Type B pancreatic cell (in vitro differentiated cells): ENCODE measurements at places on chromosomes 3 and 15. TPM values are rescaled to one million over a fixed set of nuclear protein-coding genes. Genes with fewer than 3 reads are reported as not detected.

C3orf22 gene
- not detected in 2 replicates for total RNA-seq

GNB5 gene
- 12.6 and 19.9 TPM in 2 replicates for total RNA-seq

XCR1 gene
- 3.6 and 13.9 TPM in 2 replicates for total RNA-seq

ISLR gene
- 0.24 and 41.6 TPM in 2 replicates for total RNA-seq

P2RY14 gene
- total RNA-seq: 0.14 and 0.60 TPM in 2 replicates

IL20RB gene
- total RNA-seq: 0.31 and 0.56 TPM in 2 replicates

PLA2G4B gene
- total RNA-seq: 17.7 and 19.9 TPM in 2 replicates

- no peak overlapping the region for H3K4me3 ChIP-seq
- no peak overlapping the region for H3K27ac ChIP-seq
- DNase-seq: no peak
- H3K27me3 ChIP-seq: no peaks in the 10 kb centered on the region
- no peaks in the 10 kb centered on the region for H3K36me3 ChIP-seq
These were observed 252.2 kb upstream of the RGMA start for GRCh38 chr15:93341164-93341563.

- no peak for DNase-seq
- peak overlapping the region; percentile 81 for H3K4me3 ChIP-seq
- H3K36me3 ChIP-seq: no peaks in the 10 kb centered on the region
- peak overlapping the region; percentile 89 for H3K27ac ChIP-seq
These were observed 81.9 kb upstream of the PLXND1 start for GRCh38 chr3:129688271-129688895.

DNA sequence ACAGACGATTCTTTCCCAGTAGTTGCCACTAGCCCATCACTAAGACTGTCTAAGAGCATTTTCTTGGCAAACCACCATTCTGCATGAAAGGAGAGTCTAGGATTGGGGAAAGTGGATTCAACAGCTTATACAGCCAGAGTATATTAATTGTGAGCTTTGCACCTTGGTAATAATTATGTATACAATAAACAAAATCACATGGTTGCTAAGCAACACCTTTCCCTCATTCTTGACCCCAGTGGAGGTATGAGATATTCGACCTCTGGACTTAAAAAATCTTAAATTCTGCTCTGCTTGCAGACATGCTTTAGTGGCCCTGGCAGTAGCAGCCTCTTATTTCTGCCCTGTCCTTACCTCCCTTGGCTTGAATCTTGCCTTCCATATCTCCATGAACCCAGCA lies 73.1 kb downstream of the PPP2R3A start:
- no peaks in the 10 kb centered on the region for H3K4me1 ChIP-seq
- H3K27me3 ChIP-seq: no peaks in the 10 kb centered on the region
- no peak for DNase-seq
- H3K4me3 ChIP-seq: no peak overlapping the region
- H3K36me3 ChIP-seq: peaks cover 33% of the 10 kb centered on the region

- H3K27me3 ChIP-seq: no peaks in the 10 kb centered on the region
- H3K4me3 ChIP-seq: no peak overlapping the region
- no peak for DNase-seq
- H3K27ac ChIP-seq: no peak overlapping the region
- H3K36me3 ChIP-seq: no peaks in the 10 kb centered on the region
These were observed 86.4 kb upstream of the RORA start for GRCh38 chr15:61315471-61315870.

DNA sequence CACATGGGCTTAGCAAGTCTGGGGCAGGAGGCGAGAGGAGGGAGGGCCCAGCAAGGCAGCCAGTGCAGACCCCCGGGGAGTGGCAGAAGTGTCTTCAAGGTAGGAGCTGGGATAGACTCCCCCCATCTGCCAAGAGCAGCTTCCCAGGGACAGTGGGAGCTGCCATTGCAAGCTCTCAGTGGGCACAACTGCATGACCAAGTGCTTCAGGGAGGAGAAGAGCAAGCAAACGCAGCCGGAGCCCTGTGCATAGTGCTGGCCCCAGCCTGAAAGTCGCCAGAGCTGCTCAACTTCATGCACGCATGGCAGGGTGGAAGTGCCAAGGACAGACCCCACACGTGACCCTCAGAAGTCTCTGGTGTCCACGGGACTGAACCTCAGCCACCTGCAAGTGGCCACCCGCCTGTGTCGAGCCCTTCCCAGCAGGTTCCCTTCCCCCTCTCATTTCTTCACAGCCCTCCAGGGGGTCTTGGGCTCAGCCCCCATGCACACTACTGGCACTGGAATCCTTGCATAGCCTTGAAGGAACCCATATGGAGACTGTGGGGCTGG lies 89.4 kb downstream of the PLXNA1 start:
- H3K27ac ChIP-seq: no peak overlapping the region
- no peaks in the 10 kb centered on the region for H3K27me3 ChIP-seq
- peaks cover 17% of the 10 kb centered on the region for H3K4me1 ChIP-seq
- no peaks in the 10 kb centered on the region for H3K36me3 ChIP-seq
- DNase-seq: no peak

GRCh38 chr3:123423806-123424205 lies 25.1 kb downstream of the ADCY5 start:
- no peaks in the 10 kb centered on the region for H3K36me3 ChIP-seq
- H3K4me1 ChIP-seq: peaks cover 12% of the 10 kb centered on the region
- no peak overlapping the region for H3K4me3 ChIP-seq
- DNase-seq: no peak
- H3K27me3 ChIP-seq: peaks cover 8% of the 10 kb centered on the region

DNA sequence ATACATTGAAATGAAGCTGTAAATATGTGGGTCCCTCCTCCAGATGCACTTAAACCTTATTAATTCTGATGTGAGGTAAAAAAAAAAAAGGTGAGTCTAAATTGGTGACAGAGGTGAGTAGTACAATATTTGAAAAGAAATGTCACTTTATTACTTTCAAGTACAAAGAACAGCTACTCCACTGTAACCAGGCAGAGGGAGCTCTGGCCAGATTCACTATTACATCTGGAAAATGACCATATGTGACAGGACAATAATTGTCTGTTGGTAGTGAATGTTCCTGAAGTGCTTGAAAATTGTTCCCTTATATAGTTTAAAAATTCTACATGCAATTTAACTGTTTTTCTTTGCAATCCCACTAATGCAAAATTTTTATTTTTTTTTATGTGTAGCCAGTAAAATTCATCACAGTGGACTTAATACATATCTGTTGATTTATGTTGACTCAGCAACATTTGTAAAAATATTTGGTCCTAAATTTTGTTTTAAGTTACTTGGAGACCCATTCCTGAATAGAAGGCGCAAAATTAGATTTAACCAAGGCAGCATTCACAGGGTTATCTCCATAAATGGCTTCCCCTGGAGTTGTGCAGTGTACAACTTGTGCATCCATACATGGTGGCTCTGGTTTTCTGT lies 231.9 kb upstream of the TBC1D5 start:
- H3K27ac ChIP-seq: no peak overlapping the region
- no peak overlapping the region for H3K4me3 ChIP-seq
- no peaks in the 10 kb centered on the region for H3K27me3 ChIP-seq
- no peak for DNase-seq
- H3K36me3 ChIP-seq: no peaks in the 10 kb centered on the region

DNA sequence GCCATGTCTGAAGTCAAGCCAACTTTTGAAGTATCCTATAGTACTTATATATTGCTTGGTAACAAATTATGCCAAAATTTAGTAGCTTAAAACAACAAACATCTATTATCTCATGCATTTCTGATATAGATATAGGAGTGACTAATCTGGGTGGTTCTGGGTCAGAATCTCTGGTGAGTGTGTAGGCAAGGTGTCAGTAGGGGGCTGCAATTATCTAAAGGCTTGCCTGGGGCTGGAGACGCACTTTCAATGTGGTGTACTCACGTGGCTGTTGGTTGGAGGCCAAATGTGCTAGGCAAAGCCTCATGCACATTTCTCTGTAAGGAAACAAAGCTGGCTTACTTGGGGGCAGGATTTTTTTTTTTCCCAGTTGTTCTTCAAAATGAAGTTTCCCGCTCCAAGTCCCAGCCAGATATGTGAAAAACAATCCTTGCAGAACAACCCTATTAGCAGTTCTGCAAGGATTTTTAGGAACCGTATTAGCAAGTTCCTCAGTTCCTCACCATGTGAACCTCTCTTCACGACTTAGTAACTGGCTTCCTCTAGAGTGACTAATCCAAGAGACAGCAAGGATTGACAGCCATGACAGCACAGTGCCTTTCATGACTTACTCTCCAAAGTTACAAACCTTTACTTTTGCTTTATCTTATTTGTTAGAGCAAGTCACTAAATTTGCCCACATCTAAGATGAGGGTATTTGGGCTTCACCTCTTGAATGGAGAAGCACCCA lies 25.8 kb downstream of the GREM1 start:
- peaks cover 3% of the 10 kb centered on the region for H3K27me3 ChIP-seq
- H3K36me3 ChIP-seq: no peaks in the 10 kb centered on the region
- DNase-seq: no peak
- H3K27ac ChIP-seq: no peak overlapping the region
- H3K4me1 ChIP-seq: peaks cover 13% of the 10 kb centered on the region
- no peak overlapping the region for H3K4me3 ChIP-seq

DNA sequence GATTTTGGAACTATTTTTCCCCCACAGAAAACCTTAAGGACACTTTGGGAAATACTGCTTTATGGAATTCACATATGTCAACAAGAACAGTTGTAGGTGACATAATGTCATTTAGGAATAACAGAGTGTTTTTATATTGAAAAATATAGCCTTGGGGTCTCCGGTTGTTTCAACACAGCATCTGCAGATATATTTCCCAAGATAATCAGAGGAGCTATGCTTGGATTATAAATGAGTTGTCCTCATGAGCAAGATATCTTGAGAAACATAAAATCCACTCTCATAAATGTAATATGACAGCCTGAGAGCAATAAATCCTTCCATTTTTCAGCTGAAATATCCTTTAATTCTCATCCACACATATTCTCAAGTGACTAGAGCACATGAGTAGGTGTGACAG lies 473.7 kb upstream of the LMCD1 start:
- H3K4me1 ChIP-seq: no peaks in the 10 kb centered on the region
- H3K27me3 ChIP-seq: no peaks in the 10 kb centered on the region
- no peak for DNase-seq
- H3K4me3 ChIP-seq: no peak overlapping the region
- H3K27ac ChIP-seq: no peak overlapping the region

DNA sequence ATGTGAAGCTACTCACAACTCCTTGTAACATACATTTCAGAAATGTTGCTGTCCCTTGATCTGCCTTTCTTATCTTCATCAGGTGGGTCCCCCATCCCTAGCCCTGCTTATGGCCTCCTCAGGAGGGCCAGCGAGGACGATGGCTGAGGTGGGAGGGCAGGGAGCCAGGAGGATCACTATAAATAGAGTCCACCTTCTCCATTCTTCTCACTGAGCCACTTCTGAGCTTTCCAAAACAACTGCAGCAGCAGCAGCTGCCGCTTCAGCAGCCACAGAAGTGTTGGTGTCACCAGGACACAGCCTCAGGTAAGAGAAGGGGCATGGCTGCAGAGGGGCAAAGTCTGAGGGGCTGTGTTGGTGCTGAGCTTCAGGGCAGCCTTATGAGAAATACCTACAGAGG lies 53.5 kb downstream of the ANAPC13 start:
- peaks cover 9% of the 10 kb centered on the region for H3K27me3 ChIP-seq
- H3K4me1 ChIP-seq: peaks cover 2% of the 10 kb centered on the region
- no peaks in the 10 kb centered on the region for H3K36me3 ChIP-seq
- no peak overlapping the region for H3K27ac ChIP-seq
- no peak overlapping the region for H3K4me3 ChIP-seq

DNA sequence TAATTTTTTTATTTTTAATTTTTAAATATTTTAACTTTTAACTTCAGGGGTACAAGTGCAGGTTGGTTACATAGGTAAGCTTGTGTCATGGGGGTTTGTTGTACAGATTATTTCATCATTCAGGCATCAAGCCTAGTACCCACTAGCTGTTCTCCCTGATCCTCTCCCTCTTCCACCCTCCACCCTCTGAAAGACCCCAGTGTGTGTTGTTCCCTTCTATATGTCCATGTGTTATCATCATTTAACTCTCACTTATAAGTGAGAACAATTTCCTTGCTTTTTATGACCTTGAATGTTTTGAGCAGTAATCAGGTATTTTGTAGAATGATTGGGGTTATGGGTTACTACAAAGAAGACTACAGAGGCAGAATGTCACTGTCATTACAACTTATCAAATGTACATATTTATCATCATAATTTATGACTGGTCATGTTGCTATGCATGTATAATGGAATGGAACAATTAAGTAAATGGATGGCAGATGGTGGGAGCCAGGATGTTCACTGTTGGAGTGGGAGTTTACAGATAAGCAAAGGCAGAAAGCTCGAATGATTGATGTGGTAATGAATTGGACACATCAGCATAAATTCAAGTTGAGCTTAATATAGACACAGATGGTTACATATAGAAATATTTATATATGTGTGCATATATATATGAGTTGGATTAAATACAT lies 563.8 kb upstream of the ROBO1 start:
- peaks cover 4% of the 10 kb centered on the region for H3K4me1 ChIP-seq
- no peaks in the 10 kb centered on the region for H3K36me3 ChIP-seq
- no peaks in the 10 kb centered on the region for H3K27me3 ChIP-seq
- no peak overlapping the region for H3K4me3 ChIP-seq
- H3K27ac ChIP-seq: no peak overlapping the region

DNA sequence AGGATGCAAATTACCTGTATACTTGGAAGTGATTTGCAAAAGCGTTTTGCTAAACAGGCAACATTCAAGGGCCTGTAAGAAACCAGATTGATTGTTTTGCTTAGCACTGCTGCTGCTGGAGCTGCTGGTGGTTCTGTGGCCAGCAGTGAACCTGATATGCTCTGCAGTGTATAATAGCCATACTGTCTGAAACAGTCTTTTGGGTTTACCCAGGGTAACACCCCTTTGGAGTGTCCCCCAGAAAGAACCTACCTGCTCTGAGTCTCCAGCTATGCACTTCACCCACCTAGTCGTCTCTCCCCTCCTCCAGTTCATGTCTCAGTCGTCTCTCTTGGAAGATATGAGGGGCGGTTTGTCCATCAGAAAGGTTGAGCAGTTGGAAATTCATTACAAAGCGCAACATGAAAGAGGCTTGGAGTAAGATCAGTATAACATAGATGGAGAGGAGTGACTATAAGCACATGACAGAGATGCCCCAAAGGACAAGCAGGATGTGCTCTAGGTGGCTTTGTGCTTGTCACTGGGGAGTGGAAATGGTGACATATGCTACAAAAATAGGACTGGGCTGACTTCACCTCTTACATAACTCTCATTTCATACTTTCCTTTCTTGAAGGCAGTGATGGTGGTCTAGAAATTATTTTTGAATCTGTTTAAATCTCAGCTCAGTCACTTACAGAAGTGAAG lies 3.8 kb downstream of the MKRN2 start:
- H3K27me3 ChIP-seq: no peaks in the 10 kb centered on the region
- H3K27ac ChIP-seq: peak overlapping the region; percentile 27
- H3K36me3 ChIP-seq: peaks cover 8% of the 10 kb centered on the region
- DNase-seq: no peak

- H3K4me3 ChIP-seq: no peak overlapping the region
- H3K27me3 ChIP-seq: no peaks in the 10 kb centered on the region
- H3K36me3 ChIP-seq: no peaks in the 10 kb centered on the region
- no peak for DNase-seq
- no peak overlapping the region for H3K27ac ChIP-seq
These were observed 19.1 kb upstream of the HHATL start for GRCh38 chr3:42721690-42722089.
